ENCODE measurements at places on chromosomes 4 and X.

- no peak for DNase-seq
These were observed 65.0 kb downstream of the PHEX start for GRCh38 chrX:22097012-22097694.

DNA sequence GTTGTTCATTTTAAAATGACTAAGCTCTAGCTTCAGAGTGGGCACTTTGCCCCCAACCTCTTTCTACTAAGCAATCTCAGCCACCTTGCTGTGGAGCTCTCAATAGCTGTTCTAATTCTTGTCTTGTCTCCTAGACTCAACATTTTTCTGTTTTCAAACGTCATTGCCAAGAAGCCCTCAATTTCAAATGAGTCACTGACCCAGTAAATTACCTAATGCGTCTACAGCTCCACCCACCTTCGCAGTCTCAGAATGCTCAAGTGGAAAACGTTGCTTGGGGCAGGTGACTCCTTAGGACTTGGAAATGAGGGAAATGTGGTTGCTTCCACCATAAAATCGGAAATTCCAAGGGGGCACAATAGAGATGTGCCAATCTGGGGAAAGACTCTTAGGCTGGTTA is 59.0 kb downstream of the ING2 start:
- DNase-seq: no peak

DNA sequence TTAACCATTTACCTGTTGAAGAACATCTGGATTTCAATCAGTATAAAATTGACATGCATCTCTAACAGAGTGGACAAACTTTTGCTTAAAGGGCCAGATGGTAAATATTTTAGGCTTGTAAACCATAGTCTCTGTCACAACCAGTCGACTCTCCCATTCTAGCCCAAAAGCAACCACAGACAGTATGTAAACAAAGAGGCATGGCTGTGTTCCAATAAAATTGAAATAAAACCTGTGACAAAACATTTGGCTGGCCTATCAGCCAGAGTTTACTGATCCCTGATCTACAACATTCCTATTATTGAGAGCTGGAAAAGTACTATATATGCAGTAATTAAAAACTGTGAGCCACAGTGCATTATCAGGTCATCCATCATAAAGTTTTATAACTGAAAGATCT is 3.2 kb downstream of the CENPC start:
- no peak for DNase-seq

GRCh38 chr4:61750810-61751209 is 550.7 kb downstream of the ADGRL3 start:
- no peak for DNase-seq

DNA sequence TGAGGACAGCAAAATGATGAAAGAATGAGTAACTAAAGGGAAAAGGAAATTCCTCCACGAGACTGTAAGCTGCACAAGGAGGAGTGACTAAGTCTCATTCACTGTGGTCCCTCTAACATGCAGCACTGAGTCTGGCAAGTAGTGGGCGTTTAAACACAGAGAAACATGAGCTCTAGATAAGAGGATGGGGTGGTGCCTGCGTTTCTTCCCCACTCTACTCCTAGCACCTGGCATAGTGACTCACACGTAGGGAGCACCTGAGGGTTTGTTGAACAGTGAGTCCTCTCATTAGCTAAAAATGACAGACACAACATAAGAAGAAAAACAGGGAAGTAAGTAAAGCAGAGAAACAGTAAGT is 105.8 kb upstream of the CBR4 start:
- DNase-seq: no peak

DNA sequence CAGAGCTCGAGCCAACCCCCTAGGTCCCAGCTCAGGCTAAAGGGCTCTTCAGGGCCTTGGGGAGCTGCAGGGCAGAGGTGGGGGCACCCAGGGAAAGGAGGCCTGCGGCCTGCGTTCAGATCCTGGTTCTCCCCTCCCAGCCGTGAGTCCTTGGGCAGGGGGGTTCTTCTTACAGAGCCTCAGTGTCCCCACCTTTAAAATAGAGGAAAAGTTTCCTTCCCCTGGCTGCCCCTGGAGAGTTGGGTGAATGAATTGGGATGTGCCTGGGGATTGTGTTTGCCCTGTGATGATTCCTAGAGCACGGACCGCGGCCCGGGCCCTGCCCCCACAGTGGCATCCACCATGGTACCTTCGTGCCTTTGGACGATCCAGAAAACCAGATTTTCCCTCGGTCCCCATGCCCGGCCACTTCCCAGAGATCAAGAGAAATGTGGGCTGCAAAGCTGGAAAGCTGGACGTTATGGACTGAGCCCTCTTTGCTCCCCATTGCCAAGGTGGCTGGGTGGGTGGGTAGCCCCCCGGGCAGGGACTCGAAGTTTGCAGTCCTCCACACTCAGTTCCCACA is 11.4 kb downstream of the HTRA3 start:
- DNase-seq: no peak

GRCh38 chrX:106039920-106040319 is 1.4 kb upstream of the SERPINA7 start:
- DNase-seq: no peak

DNA sequence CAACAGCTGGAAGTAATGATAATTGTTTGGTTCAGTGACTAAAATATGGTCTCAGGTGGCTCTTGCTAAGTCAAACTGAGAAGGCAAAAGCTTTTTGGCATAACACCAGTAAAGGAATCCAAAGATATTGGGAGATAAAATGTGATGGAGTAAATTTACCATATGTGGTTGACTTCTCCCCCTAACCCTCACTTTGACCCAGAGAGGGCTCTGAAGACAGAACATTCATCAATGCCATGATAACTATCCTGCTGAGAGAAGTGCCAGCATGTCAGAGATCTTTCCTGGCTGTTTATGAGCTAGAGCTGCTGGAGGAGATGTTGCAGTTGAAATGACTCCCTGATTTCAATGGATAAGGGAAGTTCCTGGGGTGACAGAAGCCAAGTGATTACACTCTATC is 213.4 kb downstream of the SPCS3 start:
- DNase-seq: no peak

DNA sequence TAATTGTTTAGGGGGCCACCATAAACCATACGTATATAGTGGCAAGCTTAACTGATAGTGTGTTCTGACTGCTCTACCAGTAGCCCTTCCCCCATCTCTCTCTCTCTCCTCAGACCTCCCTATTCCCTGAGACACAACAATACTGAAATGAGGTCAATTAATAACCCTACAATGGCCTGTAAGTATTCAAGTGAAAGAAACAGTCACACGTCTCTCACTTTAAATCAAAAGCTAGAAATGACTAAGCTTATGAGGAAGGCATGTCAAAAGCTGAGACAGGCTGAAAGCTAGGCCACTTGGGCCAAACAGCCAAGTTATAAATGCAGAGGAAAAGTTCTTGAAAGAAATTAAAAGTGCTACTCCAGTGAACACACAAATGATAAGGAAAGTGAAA is 78.0 kb downstream of the PRDM5 start:
- no peak for DNase-seq

DNA sequence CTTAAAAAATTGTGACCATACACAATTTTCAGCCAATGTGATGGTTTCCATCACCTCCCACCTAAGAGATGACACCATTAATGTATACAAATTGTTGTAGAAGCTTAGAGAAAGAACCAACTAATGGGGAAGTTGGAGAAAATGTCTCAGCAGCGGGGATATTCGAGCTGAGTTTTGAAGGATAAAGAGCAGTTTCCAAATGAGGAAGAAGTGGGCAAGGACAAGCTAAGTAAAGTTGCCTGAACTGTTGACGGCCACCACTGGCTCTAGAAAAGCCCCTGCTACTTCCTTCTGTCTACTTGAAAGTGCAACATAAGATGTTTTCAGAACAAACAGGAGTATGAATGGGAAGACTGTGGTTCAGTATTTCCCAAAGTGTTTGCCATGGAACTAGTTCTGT is 92.0 kb downstream of the CHRNA9 start:
- DNase-seq: no peak

DNA sequence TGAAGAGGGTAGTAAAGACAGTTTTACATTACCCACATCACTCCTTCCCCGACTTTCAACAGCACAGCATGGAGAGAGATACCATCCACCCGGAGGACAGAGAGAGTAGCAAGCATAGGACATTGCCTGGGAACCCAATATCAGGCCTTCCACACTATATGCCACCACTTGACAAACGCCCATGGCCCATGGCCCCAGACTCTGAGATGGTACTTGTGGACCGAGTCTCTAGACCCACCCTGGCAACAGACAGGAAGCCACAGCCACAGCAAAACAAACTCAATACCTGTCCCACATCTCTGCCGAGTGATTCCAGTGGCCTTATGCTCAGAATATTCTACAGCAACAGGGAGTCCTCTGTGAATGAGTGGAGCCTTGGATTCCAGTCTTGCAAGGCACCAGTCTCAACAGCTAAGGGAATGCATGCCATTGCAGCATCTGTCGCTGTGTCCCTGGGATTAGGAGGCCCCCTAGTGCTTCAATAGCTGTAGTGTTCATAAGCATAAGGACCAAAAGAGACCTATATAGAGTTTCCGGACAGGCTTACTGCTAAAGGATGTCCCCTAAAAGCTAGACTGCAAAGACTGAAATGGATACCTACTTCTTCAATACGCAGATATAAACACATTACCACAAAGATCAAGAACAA is 14.7 kb upstream of the CT55 start:
- no peak for DNase-seq

GRCh38 chr4:43089730-43090129 is 197.2 kb downstream of the GRXCR1 start:
- no peak for DNase-seq

- no peak for DNase-seq
These were observed 15.6 kb upstream of the DCHS2 start for GRCh38 chr4:154507156-154507555.

GRCh38 chr4:166989886-166990285 is 244.4 kb downstream of the SPOCK3 start:
- DNase-seq: no peak
